ENCODE measurements at places on chromosomes 7 and 10.

DNA sequence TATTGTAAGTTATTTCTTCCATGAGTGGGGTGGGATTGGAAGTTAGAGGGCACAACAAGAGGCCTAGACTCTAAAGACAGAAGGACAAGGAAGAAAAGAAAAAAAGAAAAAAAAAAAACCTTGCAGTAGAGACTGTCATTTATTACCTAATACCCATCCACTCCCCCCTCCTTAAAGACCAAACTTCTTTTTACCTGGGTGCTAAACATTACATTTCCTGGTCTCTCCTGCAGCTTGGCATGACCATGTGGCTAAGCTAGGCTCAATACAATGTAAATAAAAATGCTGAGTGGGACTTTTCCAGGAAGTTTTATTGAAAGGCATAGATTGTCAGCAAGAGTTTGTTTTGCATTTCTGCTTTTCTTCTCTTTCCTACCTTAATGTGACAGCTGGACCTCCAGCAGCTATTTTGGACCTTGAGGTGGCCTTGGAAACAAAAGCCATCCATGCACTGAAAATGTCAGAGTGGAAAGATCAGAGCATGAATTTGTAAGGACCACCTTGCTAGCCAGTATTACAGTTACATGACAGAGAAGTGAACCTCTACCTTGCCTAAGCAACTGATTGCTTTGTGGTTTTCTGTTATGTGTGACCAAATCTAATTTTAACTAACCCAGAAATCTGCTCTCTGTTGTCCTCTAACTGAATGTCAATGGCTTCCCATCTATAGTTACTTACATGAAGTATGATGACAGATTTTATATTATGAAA, 81.3 kb upstream of the SFMBT2 start:
- no peaks in the 10 kb centered on the region for H3K27me3 ChIP-seq
- H3K27ac ChIP-seq, result peak overlapping the region; percentile 54
- H3K4me1 ChIP-seq, result peaks cover 31% of the 10 kb centered on the region

- peaks cover 11% of the 10 kb centered on the region for H3K36me3 ChIP-seq
- no peak for DNase-seq
- H3K27me3 ChIP-seq, result no peaks in the 10 kb centered on the region
- H3K27ac ChIP-seq, result no peak overlapping the region
These were observed 1250.9 kb downstream of the TYW1 start for GRCh38 chr7:68247571-68247970.

DNA sequence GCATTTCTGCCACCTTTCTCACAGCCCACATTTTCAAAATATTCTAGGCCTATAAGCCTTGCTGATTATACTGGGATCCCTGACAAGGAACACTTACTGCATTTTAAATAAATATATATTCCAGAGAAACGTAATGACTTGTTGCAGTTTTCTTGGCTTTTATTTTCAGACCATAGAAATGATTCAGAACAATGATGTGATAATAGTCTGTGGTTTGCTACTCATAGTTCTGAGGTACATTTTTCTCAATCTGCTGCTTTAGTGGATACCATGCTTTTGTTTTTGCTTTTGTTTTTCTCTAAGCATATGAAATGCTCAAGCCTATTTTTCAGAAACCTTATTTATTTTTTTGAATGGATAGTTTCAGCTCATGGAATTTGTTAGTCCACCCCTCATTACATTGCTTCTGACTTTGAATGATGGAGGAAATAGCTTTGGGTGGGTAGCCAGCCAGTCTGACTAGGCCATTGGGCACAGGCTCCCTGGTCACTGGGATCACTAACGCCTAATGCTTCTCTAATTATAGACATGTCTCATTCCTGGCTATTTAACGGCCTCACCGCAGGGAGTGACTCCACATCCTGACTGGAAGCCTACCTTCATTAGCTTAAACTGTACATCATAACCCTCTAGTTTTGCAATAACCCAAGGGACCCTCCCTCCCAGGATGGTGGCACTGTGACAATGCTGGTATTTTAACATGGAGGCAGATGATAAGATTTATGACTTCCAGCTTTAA, 66.1 kb downstream of the MBL2 start:
- no peak overlapping the region for H3K27ac ChIP-seq
- H3K27me3 ChIP-seq, result no peaks in the 10 kb centered on the region
- no peaks in the 10 kb centered on the region for H3K4me1 ChIP-seq
- H3K36me3 ChIP-seq, result no peaks in the 10 kb centered on the region
- no peak for DNase-seq
- H3K4me3 ChIP-seq, result no peak overlapping the region

DNA sequence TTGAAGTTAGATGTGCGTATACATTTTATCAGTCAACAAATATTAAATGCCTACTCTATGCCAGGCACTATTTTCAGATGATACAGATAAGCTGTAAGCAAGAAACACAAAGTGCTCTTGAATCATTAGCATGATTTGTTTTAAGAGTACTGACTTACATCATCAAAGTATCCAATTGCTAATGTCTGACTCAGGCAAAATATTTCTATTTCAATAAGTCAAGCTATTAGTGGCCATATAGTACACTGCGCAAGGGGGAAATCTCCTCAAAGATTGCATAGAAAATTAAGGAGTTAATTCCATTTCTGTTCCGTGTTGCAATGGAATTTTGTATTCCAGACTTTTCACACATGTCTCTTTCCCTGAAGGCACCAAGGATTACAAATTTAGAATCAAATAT, 46.1 kb upstream of the DNAJC1 start:
- H3K4me3 ChIP-seq, result no peak overlapping the region
- no peaks in the 10 kb centered on the region for H3K4me1 ChIP-seq
- H3K27ac ChIP-seq, result no peak overlapping the region
- H3K36me3 ChIP-seq, result peaks cover 2% of the 10 kb centered on the region
- DNase-seq, result no peak

- H3K36me3 ChIP-seq, result no peaks in the 10 kb centered on the region
- H3K27ac ChIP-seq, result no peak overlapping the region
- no peaks in the 10 kb centered on the region for H3K4me1 ChIP-seq
- H3K4me3 ChIP-seq, result no peak overlapping the region
- no peak for DNase-seq
These were observed 81.5 kb upstream of the SMIM30 start for GRCh38 chr7:113199841-113200240.

- H3K27me3 ChIP-seq, result no peaks in the 10 kb centered on the region
- DNase-seq, result no peak
- H3K4me1 ChIP-seq, result no peaks in the 10 kb centered on the region
- H3K4me3 ChIP-seq, result no peak overlapping the region
These were observed 70.3 kb downstream of the OGDH start for GRCh38 chr7:44676776-44677175.
